ENCODE measurements at places on chromosomes 4 and X.

DNA sequence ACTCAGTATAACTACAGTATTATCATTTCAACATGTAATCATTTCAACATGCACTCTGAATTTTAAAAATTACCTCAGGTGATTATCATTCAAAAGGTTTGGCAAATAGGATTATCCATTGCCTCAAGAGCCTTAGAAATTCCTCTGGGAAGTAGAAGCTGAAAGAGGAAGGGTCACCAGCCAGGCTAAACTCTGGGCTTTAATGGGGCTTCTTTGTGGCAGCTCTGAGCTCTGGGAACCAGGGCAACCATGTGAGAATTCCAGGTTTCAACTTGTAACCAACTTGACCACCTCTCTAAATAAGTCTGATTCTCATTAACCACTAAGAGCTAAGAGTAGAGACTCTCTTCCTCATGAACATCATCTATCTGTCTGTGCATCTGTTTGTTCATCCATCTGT is 117.2 kb upstream of the MED14 start:
- no peak for DNase-seq
- H3K4me3 ChIP-seq = no peak overlapping the region
- no peaks in the 10 kb centered on the region for H3K27me3 ChIP-seq
- H3K36me3 ChIP-seq = no peaks in the 10 kb centered on the region
- no peak overlapping the region for H3K27ac ChIP-seq

- no peak overlapping the region for H3K27ac ChIP-seq
- DNase-seq = no peak
- H3K36me3 ChIP-seq = no peaks in the 10 kb centered on the region
- H3K27me3 ChIP-seq = peaks cover 27% of the 10 kb centered on the region
- no peaks in the 10 kb centered on the region for H3K4me1 ChIP-seq
These were observed 45.3 kb upstream of the ZMAT1 start for GRCh38 chrX:101977106-101977505.

DNA sequence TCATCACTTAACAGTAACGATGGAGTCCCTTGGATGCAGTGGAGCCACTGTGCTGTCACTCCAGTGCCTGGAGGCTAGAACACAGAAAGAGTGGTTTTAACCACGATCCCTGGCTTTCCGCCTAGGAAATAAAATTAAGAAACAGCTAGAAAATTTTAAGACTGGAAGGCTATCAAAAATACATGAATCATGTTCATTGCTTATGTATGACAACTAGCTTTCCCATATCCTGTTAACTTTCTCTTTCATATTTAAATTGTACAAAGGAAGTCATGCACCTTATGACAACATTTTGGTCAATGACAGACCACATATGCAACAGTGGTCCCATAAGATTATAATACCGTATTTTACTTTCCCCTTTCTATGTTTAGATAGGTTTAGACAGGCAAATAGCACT is 115.1 kb downstream of the GALNTL6 start:
- H3K36me3 ChIP-seq = no peaks in the 10 kb centered on the region
- no peaks in the 10 kb centered on the region for H3K4me1 ChIP-seq
- DNase-seq = no peak
- no peak overlapping the region for H3K27ac ChIP-seq
- no peaks in the 10 kb centered on the region for H3K27me3 ChIP-seq
- H3K4me3 ChIP-seq = no peak overlapping the region

DNA sequence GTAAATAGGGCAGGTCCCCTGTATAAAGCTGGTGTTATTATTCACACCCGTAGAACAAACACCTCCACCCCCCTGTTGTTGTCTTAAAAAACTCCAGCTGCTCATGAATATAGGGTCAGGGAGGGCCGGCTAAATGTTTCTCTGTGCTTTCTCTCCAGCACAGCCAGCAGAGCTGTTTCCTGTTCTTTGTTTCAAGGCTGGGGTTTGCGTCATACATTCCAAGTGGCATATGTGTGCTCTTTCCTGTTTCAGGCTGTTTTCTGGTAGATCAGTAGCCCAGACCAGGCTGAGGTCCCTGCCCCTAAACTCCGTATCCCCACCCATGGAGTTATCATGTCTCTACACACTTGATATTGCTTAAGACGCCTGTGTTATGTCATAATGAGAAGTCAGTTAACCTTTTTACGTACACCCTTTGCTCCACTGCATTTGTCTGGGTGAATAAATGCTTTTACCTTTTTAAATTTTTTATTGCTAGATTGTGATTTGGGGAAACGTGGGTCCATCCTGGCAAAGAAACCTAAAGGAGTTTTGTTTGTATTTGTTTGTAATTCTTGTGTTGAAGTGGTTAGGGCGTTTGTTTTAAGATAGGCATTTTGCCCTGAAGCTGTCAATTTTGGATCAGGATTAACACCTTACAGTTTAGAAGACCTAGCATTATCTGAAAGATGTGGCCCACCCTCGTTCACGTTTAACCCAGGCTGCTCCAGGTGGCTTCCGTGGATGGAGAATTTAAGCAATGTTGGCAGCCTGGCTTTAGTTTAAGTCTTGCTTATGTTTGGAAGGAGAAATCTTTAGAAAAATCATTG is 3.3 kb downstream of the KLF3 start:
- peaks cover 36% of the 10 kb centered on the region for H3K36me3 ChIP-seq
- peaks cover 61% of the 10 kb centered on the region for H3K4me1 ChIP-seq
- peak; percentile 45 for DNase-seq
- peak overlapping the region; percentile 95 for H3K4me3 ChIP-seq
- peak overlapping the region; percentile 91 for H3K27ac ChIP-seq

- H3K27ac ChIP-seq = no peak overlapping the region
- H3K4me1 ChIP-seq = no peaks in the 10 kb centered on the region
These were observed 33.3 kb downstream of the SLIT2 start for GRCh38 chr4:20284990-20285389.
